ENCODE measurements at places on chromosomes 12 and 14. TPM values are rescaled to one million over a fixed set of nuclear protein-coding genes. Genes with fewer than 3 reads are reported as not detected.

The EGLN3 gene
- 31.7 TPM for total RNA-seq

The GALNT8 gene
- not detected for total RNA-seq

The SLC6A13 gene
- not detected for total RNA-seq

The CCDC175 gene
- not detected for total RNA-seq

The LRRC10 gene
- total RNA-seq, result not detected

The PPM1H gene
- total RNA-seq, result 58.4 TPM

The OR4K13 gene
- total RNA-seq, result not detected

The CPM gene
- 18.2 TPM for total RNA-seq

The EPYC gene
- 0.87 TPM for total RNA-seq

The RNF212B gene
- total RNA-seq, result not detected

The GDF3 gene
- not detected for total RNA-seq

The ANAPC7 gene
- total RNA-seq, result 88.3 TPM

The LHX5 gene
- not detected for total RNA-seq

The TAS2R7 gene
- total RNA-seq, result not detected

The SLC38A4 gene
- total RNA-seq, result not detected

The MIP gene
- not detected for total RNA-seq

The NFATC4 gene
- 0.53 TPM for total RNA-seq

The DAO gene
- total RNA-seq, result not detected

The SDSL gene
- 8.6 TPM for total RNA-seq

The TMED8 gene
- 22.6 TPM for total RNA-seq

The HCAR2 gene
- not detected for total RNA-seq

The TOMM20L gene
- not detected for total RNA-seq

The CCDC177 gene
- 0.05 TPM for total RNA-seq

The KCNC2 gene
- total RNA-seq, result not detected

The KRT4 gene
- total RNA-seq, result not detected

The TEAD4 gene
- total RNA-seq, result 11.9 TPM

Measured in SK-MEL-5 (cell line).